ENCODE measurements at places on chromosomes 12 and 14. TPM values are rescaled to one million over a fixed set of nuclear protein-coding genes. Genes with fewer than 3 reads are reported as not detected.

The FLVCR2 gene
- total RNA-seq = 3.4 TPM

The SLC25A47 gene
- not detected for total RNA-seq

GRCh38 chr12:77042833-77043232, 22.5 kb downstream of the E2F7 start:
- no peak for DNase-seq

DNA sequence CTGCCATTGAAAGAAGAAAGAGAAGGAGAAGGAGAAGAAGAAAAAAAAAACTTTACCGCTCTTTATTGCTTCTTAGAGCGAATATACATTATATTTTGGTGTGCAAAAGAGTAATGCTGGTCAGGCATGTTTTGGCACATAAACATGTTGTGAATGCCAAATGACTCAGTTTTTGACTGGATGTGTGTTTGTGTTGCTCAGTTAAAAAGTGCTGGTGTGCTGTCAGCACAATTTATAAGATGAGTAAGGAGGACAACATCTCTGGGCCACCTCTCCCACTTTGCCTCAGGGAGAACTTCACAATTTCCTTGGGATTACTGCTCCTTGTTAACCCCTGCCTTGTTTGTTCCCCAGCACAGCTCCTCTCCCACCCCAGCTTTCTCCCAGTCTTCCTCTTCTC, 584.8 kb downstream of the ETNK1 start:
- no peak for DNase-seq

GRCh38 chr14:91329486-91330014, 85.0 kb upstream of the GPR68 start:
- DNase-seq = no peak

DNA sequence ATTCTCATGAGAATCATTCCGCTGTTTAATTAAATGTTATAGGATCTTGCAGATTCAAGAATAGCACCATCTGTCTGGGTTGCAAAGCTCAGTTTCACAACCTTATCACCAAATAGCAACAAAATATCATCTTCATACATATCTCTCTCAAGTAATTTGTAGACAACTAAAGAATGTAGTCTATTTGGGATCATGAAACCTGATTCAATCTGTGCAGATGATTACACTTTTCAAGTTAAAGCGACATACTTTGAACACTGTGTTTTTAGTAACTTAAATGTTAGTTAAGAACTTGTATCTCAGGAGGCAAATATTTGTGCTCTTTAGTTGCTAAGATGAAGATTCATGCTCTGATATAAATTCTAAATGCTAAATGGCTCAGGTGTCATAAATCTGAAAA, 14.8 kb downstream of the MED13L start:
- no peak for DNase-seq

DNA sequence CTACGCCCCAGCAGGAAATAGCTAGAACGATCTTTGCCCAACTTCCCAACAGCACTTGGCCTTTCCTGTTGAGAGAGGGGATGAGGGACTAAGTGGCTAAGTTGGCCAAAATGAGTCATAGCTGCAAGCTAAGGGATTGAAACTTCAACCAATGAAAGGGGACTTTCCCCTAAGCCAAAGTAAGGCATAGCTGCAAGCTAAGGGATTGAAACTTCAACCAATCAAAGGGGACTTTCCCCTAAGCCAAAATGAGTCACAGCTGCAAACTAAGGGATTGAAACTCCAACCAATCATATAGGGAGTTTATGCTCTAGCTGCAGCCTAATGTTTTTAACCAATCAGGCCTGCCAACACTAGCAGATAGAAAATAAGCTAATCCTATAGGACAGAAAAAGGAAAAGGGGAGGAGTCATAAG, 100.5 kb upstream of the SSTR1 start:
- no peak for DNase-seq

- no peak for DNase-seq
Measured at GRCh38 chr14:34362641-34363251, 99.3 kb downstream of the SPTSSA start.

GRCh38 chr12:54412348-54412747, 6.7 kb downstream of the ITGA5 start:
- DNase-seq = no peak

- DNase-seq = no peak
Measured at GRCh38 chr14:60506462-60506984, 2.4 kb upstream of the SIX6 start.

DNA sequence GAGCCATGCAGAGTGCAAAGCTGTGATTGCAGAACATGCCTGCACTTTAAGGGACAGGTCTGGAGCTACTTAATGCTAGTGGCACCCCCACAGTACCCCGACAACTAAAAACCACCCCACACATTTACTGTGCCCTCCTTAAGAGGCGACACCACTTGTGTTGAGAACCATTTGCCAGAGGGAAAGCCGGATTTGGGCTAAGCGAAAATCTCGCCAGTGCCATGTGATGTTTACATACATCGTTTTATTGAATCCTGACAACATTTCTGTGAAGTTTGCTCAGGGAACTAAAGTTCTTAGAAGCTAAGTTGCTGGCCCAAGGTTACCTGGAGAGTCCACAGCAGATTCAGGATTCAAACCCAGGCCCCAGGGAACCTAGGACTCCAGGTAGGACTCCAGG, 119.0 kb upstream of the FKBP4 start:
- DNase-seq = no peak

DNA sequence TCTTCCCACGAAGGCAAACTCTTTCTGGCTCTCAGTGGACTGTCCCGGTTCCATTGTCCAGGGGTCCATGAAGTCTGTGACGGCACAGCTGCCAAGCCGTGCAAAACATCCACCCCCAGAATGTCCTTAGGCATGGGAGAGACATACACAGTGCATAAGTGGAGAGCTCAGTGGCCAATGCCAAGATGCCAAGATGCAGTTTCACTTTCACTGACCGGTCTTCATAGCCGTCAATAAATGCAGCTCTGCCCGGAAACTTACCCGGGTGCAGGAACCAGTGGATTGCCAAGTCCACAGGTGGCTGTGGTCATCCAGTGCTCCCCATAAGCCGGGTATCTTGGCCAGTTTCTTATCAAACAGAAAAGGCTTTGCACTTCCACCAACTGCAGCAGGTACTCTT, 162.3 kb downstream of the PTCSC3 start:
- no peak for DNase-seq

DNA sequence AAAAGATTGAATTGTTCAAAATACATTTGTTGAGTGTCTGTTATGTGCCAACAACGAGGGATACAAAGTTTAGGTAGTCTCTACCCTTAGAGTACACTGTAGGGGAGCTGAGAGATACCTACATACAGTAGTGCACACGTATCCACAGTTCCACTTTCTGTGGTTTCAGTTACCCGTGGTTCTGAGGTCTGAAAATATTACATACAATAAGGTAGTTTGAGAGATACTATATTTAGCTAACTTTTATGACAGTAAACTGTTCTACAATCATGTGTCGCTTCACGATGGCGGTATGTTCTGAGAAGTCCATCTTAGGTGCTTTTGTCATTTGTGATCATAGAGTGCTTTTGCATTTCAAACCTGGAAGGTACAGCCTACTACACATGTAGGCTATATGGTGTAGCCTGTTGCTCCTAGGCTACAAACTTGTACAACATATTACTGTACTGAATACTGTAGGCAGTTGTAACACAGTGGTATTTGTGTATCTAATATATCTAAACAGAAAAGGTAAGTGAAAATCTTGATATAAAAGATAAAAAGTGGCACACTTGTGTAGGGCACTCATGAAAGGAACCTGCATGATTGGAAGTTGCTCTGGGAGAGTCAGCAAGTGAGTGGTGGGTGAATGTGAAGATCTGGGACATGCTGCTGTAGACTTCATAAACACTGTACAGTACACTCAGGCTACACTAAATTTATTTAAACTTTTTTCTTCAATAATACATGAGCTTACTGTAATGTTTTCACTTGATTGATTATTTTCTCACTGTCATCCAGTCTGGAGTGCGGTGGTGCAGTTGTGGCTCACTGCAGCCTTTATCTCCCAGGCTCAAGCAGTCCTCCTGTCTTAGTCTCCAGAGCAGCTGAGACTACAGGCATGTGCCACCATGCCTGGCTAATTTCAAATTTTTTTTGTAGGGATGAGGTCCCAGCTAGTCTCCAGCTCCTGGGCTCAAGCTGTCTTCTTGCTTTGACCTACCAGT, 4.0 kb downstream of the CPSF6 start:
- no peak for DNase-seq

DNA sequence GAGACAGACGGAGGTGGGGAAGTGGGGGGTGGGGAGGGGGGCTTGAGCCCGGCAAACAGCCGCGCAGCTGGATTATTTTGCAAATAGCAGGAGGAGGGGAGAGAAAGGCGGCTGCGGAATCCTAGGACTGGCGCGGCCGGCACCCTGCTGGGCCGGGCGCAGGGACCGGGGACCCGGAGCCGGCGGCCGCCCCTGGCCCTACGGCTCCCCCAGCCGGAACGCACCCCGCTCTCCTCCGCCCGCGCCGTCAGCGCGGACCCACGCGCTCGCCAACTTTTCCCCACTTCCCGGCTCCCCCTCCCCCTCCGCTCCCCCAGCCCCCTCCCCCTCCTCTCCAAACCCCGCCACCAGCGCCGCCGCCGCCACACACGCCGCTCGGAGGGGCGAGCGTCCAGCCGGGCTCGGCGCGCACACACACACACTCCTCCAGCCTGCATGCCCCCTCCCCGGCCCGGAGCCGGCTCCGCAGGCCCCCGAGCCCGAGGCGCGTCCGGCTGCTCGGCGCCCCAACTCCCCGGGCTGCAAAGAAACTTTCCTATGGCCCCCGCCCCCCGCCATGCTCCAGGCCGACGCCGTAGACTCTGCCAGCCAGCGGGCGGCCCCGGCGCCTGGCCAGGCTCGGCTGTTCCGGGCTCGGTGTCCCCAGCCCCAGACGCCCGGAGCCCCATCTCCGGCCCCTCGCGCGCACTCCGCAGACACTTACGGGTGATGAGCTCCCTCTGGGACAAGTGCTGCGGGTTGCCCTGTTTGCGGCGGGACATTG, 1.4 kb downstream of the BCL11B start:
- no peak for DNase-seq

DNA sequence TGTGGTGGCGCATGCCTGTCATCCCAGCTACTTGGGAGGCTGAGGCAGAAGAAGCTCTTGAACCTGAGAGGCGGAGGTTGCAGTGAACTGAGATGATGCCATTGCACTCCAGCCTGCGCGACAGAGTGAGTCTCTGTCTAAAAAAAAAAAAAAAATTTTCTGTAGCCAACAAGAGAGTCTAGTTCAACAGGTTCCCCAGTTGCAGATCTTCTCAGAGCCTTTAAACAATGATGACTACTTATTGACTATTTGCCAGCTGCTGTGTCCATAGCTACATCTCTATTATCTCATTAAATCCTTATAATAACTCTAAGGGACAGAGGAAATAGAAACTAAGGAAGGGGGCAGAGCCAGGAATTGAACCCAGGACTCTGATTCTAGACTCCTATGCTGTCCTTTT, 15.2 kb upstream of the MYL2 start:
- no peak for DNase-seq

- DNase-seq = no peak
Measured at GRCh38 chr14:93081876-93082570, 33.7 kb downstream of the ITPK1 start.

- DNase-seq = no peak
Measured at GRCh38 chr12:109981311-109981710, 14.9 kb downstream of the GIT2 start.

- DNase-seq = no peak
Measured at GRCh38 chr14:64405295-64405694, 17.1 kb downstream of the MTHFD1 start.

DNA sequence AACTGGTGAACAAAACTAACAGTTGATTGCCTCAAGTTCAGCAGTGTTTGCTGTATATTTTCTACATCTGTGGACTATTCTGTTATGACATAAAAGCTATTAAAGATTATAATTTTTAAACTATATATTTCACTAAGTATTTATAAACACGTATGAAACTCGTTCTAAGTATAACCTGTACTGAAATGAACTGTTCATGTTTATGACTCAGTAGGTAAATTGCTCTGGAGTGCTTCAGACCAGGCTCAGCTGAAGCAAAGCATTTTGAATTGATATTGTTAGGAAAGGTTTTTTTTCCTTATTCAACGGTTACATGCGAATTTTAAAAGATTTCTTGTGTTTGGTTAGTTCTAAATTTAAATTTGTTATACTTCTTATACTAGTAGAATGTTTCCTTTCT, 151.3 kb downstream of the RAD51B start:
- no peak for DNase-seq

- no peak for DNase-seq
Measured at GRCh38 chr14:34064349-34064748, 113.5 kb upstream of the EGLN3 start.
